ENCODE measurements at places on chromosomes 5 and 9.

DNA sequence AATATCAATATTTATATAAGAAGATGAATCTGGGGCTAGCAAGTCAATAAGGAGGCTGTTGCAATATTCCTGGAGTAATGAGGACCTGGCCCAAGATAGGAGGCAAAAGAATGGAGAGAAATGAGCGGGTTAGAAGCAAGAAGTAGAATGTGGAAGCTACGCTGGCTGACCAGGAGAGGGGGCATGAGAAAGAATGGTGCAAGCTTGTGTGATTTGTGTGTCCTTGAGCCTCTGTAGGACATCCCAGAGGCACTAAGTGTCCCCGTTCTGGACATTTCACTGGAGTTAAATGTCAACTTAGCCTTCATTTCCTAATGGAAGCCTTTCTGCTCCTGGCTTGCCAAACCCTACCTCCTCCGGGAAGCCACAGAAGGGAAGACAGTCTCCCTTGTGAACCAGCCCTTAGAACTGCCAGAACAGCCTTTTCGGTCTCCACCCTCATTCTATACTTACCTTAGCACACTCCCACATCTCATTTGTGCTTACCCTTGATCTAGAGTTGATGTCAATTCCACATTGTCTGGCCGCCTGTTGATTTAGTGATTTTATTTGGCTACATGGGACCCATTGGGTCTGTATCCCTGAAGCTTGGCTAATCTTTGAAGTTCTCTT, 6.7 kb upstream of the PDE6A start:
- DNase-seq = no peak

- DNase-seq = no peak
These were observed 56.8 kb downstream of the FEM1C start for GRCh38 chr5:115487756-115488155.

DNA sequence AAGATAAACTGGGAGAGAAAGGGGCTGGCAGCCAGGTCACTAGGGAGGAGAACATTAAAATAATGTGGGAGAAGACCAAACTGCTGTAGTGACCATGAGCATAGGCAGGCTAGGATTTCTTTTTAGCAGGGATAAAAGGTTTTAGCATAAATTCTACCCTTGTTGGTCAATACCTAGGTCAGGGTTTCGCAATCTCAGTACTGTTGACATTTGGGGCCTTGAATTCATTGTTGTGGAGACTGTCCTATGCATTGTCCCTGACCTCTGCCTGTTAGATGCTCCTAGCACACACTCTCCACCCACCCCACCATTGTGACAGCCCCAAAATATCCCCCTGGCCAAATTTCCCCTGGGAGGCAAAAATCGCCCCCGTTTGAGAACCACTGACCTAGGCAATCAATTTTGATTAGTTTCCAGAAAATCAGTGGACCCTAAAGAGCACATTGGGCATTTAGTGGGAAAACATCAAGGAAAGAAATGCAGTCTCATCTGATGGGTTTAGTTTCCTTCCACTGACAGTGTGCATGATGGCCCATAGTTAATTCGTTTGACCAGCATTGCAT, 181.4 kb downstream of the NTRK2 start:
- DNase-seq = no peak

GRCh38 chr5:35153375-35153932, 76.8 kb downstream of the PRLR start:
- DNase-seq = no peak

GRCh38 chr5:71633255-71634155, 46.4 kb downstream of the MCCC2 start:
- no peak for DNase-seq

DNA sequence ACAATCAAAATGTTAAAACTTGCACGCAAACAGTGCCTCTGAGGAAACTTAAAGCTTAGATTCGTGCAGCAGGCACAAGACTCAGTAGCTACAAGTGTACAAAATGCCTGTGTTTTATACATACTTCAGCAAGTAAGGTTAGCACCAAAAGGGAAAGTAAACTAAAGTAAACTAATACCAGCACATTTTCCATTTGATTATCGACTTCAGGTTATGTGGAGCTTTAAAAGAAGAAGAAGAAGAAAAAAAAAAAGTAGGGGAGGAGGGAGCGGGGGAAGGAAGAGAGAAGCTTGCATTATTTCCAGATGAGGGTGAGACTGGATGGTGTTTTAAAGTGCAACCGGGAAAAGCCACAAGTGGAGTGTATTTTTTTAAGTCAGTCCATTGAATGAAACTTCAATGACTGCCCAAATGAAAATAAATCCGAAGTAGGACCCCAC, 596 bp upstream of the ADAMTS6 start:
- DNase-seq = peak; percentile 32

DNA sequence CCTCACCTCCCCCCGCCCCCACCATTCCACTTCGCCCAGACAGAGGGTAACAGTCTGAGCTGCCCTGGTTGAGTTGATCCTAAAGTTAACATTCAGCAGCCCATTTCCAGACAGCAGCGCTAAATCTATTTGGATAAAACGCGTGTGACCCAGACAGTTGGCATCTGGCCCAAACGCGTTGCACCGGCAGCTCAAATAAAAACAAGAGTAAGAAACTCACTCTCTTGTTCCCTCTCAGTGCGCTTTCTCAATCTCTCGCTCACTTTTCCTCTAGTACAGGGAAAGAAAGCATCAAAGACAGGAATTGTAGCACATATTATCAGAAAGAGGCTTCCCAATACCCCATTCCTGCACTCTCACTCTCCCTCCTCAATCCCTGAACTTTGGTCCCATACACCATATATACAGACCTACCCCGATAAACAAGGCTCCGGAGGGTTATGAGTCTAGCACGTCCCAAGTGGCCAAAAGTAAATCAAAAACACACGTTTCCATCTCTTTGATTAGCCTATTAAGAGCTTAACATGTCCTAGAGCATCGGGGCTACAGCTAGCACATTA, 1.3 kb downstream of the ADAMTS6 start:
- peak; percentile 67 for DNase-seq

GRCh38 chr9:70835323-70835722, 286.1 kb downstream of the TRPM3 start:
- DNase-seq = no peak

GRCh38 chr5:126438267-126438666, 15.1 kb downstream of the GRAMD2B start:
- DNase-seq = no peak

DNA sequence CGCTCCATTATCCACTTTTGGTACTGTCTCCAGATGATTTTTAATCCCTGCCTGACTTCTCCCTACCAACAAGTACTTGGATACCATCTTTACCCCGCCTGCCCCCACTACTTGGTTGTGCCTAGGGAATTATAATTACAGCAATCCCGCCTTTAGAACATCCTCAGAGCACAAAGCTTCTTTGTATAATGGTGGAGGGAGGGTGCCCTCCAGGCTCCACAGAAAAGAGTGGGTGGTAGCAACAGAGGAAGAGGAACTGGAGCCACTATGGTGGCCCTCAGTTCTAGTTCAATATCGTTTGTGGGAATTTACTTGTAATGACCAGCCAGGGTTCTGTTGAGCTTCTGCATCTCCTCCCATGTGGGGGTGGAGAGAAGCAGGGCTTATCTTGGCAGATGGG, 79.0 kb upstream of the RNF38 start:
- no peak for DNase-seq

- no peak for DNase-seq
These were observed 2112.1 kb downstream of the MAT2B start for GRCh38 chr5:165617491-165617890.

GRCh38 chr5:79080804-79081203, 11.2 kb downstream of the BHMT2 start:
- DNase-seq = no peak

DNA sequence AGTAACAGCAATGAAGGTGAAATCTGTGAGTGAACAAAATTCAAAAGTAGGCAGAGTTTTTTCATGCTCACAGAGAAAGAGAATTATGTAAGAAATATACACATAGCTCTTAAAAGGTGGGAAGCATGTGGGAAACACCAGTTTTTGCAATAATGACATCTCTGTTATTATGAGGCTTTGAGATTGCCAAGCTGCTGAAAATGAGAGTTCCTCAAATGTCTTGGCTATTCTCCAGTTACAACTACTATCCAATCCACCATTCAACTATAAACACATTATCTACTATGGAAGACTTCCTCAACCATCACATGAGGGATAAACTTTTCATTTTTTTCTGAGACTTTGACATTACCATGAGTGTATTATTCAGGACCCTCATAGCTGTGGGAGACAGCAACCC, 420.8 kb upstream of the ACTBL2 start:
- no peak for DNase-seq

GRCh38 chr9:136012651-136013050, 51.5 kb upstream of the UBAC1 start:
- peak; percentile 13 for DNase-seq

DNA sequence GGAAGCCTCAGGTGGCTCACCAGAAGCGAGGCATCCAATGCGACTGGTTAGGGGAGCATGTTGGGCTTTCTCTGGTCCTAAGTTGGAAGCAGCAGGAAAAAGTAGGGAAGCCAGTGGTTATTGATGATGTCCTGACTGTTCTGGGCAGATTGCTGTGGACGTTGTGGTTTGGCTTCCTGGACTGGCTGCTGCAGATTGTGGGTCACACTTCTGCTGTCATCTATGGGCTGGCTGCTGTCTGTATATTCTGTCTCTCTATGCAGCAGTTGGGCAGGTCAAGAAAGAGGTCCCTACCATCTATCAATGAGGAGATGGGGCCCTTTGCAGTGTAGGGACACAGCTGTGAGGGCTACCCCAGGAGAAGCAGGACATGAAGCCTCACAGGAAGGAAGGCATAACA, 13.5 kb upstream of the MARCHF6 start:
- DNase-seq = no peak

GRCh38 chr5:179273441-179274145, 71.7 kb downstream of the ADAMTS2 start:
- no peak for DNase-seq

- no peak for DNase-seq
These were observed 100.6 kb upstream of the IER5L start for GRCh38 chr9:129278391-129279237.

GRCh38 chr5:137466889-137467288, 32.2 kb downstream of the SPOCK1 start:
- no peak for DNase-seq

GRCh38 chr5:171537070-171537849, 117.8 kb downstream of the FGF18 start:
- no peak for DNase-seq

DNA sequence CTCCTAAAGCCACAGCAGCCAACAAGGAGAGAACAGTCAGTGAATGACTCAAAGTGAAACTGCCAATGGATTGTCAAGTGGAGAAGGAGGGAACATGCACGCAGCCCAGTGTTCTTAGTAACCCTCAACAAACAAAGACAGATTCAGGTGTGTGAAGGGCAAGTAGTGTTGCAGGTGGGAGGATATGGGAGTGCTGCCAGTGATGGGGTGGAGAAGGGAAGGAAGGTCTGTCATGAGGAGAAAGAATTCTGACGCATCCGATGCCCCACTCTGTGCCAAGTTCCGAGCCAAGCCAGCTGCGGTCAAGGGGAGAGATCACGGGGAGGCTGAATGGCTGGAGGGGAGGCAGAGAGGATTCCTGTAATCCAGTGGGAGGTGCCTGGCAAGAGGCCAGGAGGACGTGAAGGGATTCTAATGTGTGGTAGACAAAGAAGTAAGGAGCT, 56.5 kb downstream of the CAST start:
- no peak for DNase-seq

DNA sequence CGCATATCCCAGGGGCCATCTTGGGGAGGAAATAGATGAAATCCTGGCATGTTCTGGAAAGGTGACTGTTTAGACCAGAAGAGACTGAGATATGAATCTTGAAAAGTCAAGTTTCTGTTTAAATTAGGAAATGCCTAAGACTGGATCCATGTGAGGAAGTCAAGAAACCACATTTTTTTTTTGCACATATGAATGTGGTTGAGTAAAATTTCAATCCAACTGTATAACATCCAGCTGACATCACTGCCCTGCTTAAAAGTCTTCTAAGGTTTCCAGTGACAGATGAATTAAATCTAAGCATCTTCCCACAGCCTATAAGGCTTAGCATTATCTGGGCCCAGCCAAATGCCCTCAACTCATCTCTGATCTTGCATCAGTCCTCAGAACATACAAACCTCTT, 47.7 kb upstream of the TCERG1 start:
- DNase-seq = no peak

- DNase-seq = no peak
These were observed 16.5 kb downstream of the BICD2 start for GRCh38 chr9:92748233-92748497.

GRCh38 chr5:17163221-17163620, 54.2 kb upstream of the BASP1 start:
- DNase-seq = no peak

- no peak for DNase-seq
These were observed 123.6 kb downstream of the INVS start for GRCh38 chr9:100222674-100223073.

GRCh38 chr5:43602461-43603343, at the start of gene NNT:
Gene NNT (plus strand): TSS chr5:43603180. CDS start chr5:43609196, 6,016 bp downstream.
- no peak for DNase-seq

- no peak for DNase-seq
These were observed 6.2 kb upstream of the TMEM171 start for GRCh38 chr5:73114044-73114688.

GRCh38 chr5:547086-547924, 23.1 kb upstream of the SLC9A3 start:
- no peak for DNase-seq

- DNase-seq = no peak
These were observed 50.6 kb downstream of the RASEF start for GRCh38 chr9:83012168-83012921.

DNA sequence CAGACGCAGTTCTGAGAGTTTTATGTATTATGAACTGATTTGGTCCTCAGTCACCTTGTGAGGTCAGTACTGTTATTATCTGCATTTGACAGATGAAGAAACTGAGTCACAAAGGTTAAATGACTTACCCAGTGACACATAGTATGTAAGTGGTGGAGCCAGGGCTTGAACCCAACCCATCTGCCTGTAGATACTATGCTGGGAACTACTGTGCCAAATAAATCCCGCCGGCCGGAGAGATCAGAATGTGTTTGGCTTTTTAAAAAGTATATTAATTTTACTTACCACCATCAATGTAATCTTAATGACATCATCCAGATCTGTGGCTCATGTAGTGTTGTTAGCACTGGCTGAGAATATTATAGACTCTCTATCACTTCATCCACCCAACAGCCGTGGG, 80.8 kb downstream of the ZNF618 start:
- no peak for DNase-seq

- DNase-seq = no peak
These were observed 1.2 kb upstream of the PAPPA start for GRCh38 chr9:116152390-116152789.

DNA sequence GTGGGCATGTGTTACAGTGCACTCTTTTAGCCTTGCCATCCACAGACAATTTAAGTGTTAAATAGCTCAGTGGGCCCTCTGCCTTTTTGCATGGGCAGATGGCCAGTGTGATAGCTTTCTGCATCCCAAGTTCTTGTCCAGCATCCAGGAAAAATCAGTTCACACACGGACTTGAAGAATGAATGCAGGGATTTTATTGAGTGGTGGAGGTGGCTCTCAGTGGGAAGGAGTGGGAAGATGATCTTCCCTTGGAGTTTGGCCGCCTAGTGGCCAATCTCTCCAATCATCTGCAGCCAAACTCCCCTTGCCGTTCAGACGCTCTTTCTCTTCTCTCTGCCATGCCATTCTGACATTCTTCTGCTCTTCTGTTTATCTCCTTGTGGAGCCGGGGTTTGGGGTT, 322.4 kb upstream of the GRAMD2B start:
- DNase-seq = no peak
